ENCODE measurements at places on chromosomes 3 and 15.

DNA sequence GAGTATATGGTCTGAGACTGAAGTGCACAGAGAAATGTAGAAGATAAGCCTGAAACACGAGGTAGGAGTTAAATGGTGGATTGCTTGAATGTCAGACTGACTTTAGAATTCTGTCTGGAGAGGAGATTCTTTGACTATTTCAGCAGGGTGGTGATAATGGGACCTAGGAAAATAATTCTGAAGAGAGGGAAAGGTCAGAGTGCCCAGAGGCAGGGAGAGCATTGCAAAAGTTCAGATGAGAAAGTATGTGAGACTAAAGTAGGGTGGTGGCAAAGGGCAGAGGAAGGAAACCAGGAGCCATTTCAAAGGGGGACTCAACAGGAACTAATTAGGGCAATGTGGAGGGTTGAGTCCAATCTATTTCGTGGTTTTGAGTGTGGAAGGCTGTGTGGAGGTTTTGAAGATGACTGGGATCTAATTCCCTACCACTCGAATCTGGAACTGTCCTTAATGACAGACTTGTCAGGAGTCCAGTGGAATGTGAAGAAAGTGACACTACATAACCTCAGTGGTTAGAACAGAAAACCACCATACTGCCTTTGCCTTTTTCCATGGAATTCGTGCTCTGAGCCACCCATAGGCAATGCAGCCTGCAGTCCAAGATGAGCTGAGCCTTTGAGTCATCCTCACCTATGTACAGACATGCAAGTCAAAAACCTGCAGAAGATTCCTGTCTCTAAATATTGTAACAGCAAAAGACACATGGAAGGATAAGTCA lies 16.1 kb downstream of the CPOX start:
- no peak for DNase-seq

GRCh38 chr3:24043168-24043567 lies 98.1 kb downstream of the NR1D2 start:
- no peak for DNase-seq

DNA sequence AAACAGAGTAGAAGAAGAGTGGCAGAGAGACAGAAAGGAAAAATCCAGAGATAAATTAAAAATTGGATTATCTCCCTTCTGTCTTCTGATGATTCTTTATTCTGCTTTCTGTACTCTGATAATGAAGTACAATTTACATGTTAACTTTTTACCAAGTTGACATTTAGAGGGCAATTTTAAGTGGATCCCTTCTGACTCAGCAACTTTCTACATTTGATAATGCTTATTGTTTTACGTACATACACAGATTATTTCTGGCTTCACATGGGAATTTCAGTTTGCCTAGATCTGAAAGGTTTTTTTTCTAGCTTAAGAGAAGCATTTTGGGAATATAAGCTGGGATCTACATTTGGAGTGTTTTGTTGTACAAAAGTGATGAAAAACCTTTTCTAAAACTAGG lies 491.3 kb downstream of the OTOL1 start:
- DNase-seq, result no peak

DNA sequence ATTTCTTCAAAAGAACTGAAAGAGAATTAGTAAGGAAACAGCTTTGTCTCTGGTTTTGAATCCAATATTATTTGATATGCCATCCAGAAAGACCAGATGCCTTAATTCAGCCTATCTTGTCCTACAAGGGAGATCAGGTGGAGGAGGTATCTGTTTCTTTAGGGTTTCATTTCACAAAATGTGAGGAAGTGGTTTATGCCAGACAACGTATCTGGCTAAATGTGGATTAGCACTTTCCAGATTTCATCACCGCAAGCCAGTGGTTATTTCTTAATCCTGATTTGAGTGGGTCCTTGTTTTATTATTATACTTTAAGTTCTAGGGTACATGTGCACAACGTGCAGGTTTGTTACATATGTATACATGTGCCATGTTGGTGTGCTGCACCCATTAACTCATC lies 271.1 kb downstream of the EBLN2 start:
- DNase-seq, result no peak

GRCh38 chr3:37443363-37444035 lies 269.1 kb upstream of the LRRFIP2 start:
- no peak for DNase-seq

GRCh38 chr3:156818273-156818651 lies 7.9 kb upstream of the LEKR1 start:
- no peak for DNase-seq

DNA sequence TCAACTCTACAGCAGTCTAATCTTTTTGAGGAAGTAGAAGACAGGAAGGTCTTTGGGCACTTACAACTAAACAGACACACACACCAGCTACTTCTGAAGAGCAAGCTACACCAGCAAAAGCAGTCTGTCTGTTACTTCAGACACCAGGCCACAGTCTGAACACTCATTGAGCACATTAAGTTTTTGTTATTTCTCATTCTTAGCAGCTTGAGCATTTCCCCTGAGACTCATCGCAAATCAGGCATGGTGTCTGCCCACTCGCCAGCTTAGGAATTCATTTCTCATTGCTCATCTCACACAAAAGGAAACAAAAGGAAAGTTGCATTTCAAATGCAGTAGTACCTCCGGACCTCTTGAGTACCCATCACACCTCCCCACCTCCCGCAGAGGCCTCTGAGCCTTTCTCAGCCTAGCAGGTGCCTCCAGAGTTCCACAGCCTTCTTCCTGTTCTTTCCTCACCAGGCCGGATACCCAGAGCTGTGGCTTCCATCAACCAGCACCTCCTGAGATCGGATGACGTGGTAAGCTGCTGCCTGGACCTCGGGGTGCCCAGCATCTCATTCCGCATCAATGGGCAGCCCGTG lies 302.0 kb downstream of the RYR3 start:
- DNase-seq, result no peak

- no peak for DNase-seq
Observed at GRCh38 chr3:104951426-104951825, 415.3 kb upstream of the ALCAM start.

- no peak for DNase-seq
Observed at GRCh38 chr15:67089217-67090193, 24.1 kb downstream of the SMAD3 start.

- no peak for DNase-seq
Observed at GRCh38 chr15:60090747-60091146, 86.6 kb downstream of the FOXB1 start.

DNA sequence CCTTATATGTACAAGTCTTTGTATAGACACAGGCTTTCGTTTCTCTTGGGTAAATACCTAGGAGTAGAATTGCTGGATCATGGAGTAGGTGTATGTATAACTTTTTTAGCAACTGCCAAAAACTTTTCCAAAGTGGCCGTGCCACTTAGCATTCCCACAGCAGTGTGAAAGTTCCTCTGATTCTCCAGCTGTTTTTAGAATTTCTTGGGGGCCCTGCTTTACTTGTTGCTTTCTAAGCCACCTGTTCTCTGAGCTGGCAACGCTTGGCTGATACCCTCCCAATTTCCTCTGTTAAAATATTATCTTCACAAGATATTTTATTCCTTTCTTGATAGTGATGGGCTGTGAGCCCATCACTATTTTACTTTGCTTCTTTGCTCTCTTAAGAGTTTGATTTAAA lies 19.2 kb downstream of the LIMD1 start:
- DNase-seq, result no peak

DNA sequence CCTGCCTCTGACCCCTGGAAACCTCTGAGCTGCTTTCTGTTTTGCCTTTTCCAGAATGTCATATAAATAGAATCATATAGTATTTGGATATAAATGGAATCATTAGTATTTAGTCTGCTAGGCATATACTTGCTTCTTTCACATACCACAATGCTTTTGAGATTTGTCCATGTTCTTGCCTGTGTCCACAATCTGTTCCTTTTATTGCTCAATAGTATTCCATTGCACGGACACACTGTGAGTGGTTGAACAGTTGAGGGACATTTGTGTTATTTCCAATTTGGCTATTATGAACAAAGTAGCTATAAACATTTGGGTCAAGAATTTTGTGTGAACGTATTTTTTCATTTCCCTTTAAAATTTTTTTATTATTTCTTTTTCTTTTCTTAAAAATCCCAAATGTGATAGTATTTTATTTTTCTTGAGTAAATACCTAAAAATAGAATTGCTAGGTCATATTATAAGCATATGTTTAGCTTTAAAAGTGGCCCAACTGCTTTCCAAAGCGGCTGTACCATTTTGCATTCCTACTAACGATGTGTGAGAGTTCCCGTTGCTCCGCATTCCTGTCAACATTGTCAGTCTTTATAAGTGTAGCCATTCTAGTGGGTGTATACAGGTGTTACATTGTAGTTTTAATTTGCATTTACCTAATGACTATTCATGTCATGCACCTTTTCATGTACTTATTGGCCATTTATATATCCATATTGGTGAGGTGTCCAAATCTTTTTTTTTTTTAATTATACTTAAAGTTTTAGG lies 26.5 kb downstream of the WDR53 start:
- no peak for DNase-seq

DNA sequence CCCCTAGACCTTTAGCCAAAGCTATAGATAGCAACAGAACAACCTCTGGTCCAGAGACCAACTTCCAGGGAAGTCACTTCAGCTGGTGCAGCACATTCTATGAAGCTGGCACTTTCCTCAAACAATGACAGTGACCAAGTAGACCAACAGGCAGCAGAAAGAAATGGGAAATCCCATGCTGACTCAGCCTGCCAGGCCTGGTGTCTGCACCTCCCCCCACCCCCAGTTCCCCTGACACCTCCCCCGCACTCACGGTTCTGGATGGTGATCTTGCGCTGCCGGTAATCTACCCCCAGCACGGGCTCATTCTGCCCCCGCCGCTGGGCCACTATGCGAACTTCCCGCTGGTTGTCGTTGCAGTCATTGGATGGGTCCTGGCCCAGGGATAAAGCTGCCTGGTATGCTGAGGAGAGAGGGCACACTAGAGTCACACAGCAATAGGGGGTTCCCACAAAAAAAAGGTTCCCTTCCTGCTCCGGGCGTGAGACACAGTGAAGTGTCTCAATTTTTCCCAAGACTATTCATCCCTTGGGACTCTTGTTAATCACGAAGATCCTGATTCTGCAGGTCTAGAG lies 17.0 kb downstream of the ILDR1 start:
- no peak for DNase-seq

DNA sequence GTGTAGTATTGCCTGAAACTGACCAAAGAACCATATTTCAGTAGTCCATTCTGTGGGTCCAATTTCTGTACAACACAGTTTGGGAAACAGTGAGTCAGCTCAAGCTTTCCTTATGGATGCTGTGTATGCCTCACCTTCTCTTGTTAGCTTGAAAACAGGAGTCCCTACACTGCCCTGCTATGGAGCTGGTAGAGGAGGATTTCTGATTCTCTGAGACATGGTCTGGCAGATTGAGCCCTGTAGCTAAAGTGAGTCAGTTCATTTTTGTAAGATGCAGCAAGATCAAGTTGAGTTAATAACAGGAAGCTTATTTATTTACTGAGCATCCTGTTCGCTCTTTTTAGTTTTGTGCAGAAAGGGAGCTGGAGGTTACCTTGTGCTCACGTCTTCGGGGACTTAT lies 424.1 kb upstream of the RBMS3 start:
- no peak for DNase-seq

- no peak for DNase-seq
Observed at GRCh38 chr3:171133337-171133736, 106.8 kb upstream of the SLC2A2 start.

DNA sequence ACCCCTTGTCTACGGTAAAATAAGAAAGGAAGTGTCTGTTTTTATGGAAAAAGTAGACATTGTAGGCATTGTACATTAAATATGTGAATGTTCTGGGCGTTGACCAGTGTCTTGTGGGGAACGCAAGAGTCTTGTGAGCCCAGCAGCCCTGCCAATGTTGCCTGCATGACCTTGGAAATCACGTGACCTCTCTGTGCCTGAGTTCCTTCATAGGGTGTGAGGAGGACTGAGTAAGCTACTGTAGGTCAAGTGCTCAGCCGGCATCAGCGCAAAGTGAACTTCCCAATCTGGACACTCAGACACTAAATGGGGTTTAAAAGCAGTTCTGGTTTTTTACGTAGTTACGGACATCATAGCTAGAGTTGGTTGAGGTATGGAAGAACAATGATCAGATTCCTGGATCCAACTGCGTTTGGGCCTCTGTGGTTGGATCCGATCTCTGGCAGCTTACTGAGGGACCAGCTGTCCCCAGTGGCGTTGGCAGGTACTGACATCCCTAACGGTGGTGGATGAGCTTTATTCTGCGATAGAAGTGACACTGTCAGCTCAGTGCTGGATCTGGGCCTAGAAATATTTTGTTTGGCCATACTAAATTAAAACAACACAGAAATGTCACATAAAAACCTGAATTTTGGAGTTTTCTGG lies 63.8 kb downstream of the SPSB4 start:
- no peak for DNase-seq

GRCh38 chr15:78419367-78419766 lies 18.6 kb upstream of the IREB2 start:
- DNase-seq, result no peak

DNA sequence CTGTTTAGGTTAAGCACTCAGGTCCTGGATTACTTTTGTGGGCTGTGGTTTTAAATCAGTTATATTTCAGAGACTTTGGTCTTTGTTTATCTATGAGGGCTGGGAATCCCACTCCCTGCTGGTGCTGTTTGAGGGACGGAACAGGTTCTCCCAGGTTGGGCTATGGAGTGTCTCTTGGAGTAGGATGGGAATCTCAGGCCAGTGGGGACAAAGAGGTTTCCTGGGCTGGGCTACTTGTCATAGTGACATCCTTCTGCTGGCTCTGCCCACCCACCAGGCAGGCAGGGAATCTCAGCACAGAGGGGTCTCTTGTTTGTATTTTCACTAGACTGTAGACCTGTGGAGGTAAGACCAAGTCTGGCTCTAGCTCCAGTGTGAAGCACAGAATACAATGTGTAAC lies 47.2 kb upstream of the UBE3A start:
- no peak for DNase-seq

DNA sequence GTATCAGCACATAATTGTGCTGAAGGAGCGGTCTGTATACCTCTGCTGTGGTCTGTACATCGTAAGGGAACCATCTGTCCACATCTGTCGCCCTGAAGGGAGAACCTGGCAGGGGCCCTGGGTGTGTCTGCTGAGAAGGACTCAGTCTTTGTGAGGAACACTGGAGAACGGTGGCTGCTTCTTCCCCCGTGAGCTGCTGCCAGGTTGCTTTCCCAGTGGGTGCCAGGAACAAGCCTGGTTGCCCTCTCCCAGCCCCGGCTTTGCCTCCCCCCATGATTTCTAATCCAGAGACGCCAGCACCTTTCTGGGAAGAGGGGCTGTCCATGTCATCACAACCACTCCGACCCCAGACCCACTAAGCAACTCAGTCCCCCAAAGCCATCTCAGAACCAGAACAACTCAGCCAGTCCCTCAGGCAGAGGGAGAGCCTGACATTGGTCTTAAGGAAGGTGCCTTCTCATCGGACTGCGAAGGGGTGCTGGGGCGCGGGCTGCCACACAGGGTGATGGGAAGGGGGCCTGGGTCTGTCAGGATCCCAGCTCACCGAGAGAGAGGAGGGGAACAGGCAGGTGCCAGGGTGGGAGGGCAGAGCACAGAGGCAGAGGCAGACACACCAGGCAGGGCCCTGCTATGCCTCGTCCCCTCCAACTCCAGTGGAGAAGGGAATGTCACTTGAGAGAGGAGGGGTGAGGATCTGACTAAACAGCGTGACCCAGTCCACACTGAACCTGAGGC lies 8.5 kb downstream of the TNK2 start:
- DNase-seq, result no peak
